ENCODE measurements at places on chromosomes 4 and X.

- DNase-seq = no peak
- no peaks in the 10 kb centered on the region for H3K4me1 ChIP-seq
- H3K4me3 ChIP-seq = no peak overlapping the region
- H3K27ac ChIP-seq = no peak overlapping the region
Observed at GRCh38 chr4:144902614-144903013, 195.4 kb downstream of the ANAPC10 start.

GRCh38 chr4:73453701-73454005 is 17.6 kb downstream of the AFP start:
- no peak overlapping the region for H3K27ac ChIP-seq
- no peak for DNase-seq
- peaks cover 17% of the 10 kb centered on the region for H3K4me1 ChIP-seq
- H3K4me3 ChIP-seq = no peak overlapping the region
- no peaks in the 10 kb centered on the region for H3K36me3 ChIP-seq
- H3K27me3 ChIP-seq = no peaks in the 10 kb centered on the region

DNA sequence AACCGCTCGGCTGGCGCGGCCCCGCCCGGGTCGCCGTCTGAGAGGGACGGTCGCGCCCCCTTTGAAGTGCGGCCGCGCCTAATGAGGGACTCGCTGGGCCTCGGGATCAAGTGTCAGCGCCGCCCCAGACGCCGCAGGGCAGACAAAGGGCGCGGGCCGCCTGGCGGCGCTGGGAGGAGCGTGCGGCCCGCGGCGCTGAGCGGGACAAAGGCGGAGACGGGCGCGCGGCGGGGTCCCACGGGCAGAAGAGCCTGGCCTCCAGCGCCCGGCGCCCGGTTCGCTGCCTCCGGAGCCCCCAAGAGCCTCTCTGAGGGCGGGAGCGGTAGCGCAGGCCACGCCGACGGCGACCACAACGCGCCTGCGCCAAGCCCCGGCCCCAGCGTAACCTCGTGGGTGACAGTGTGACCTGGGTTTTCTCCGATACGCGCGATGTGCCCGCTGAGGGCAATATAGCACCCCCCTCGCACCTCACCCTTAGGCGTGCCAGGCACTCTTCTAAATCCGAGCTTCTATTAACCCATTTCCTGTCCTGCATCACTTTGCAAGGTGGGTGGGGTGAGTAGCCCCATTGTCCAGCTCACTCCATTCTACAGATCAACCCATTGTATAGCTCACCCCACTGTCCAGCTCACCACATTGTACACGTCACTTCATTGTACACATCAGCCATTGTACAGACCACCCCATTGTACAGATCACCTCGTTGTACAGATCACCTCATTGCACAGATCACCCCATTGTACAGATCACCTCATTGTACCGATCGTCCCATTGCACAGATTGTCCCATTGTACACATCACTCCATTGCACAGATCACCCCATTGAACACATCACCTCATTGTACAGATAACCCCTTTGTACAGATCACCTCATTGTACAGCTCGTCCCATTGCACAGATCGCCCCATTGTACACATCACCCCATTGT is 33.7 kb upstream of the STX18 start:
- DNase-seq = peak; percentile 82
- H3K4me3 ChIP-seq = peak overlapping the region; percentile 48
- no peaks in the 10 kb centered on the region for H3K36me3 ChIP-seq
- no peak overlapping the region for H3K27ac ChIP-seq
- peaks cover 11% of the 10 kb centered on the region for H3K4me1 ChIP-seq

DNA sequence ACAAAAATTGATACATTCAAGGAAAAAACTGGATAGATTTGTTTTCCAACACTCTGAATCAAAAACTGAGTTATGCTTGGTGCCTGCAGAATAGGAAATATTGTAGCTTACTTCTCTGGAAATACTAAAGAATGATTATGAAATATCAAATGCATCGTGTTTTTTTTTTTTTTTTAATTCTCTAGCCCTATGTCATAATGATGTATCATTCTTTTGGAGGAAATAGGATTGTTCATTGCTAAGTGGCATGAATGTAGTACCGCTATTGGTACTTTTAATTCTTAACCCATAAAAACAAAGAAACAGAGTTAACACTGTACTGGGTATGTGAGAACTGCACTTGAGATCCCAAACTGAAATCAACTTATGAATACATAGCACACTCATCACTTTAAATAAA is 7.6 kb upstream of the FAM200B start:
- no peaks in the 10 kb centered on the region for H3K27me3 ChIP-seq
- H3K27ac ChIP-seq = no peak overlapping the region
- no peaks in the 10 kb centered on the region for H3K4me1 ChIP-seq
- no peak overlapping the region for H3K4me3 ChIP-seq

DNA sequence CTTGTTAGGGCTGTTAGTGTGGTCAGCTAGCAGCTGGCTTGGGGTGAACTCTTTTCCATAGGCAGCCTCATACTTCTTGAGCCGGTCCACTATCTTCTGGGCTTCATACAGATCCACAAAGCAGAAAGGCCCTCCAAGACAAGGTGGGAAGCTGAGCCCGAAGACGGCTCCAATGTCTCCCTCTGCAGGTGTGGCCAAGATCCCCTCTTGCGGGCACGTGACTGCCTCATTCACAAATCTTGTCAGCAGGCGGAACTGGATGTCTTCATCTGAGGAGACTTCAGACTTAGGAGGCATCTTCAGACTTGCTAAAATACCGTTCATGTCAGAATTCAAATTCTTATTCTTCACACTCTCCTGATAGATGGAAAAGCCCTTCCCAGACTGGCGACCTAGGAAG is 25.3 kb downstream of the CPE start:
- H3K4me3 ChIP-seq = no peak overlapping the region
- DNase-seq = no peak
- no peaks in the 10 kb centered on the region for H3K4me1 ChIP-seq
- H3K27me3 ChIP-seq = peaks cover 4% of the 10 kb centered on the region

DNA sequence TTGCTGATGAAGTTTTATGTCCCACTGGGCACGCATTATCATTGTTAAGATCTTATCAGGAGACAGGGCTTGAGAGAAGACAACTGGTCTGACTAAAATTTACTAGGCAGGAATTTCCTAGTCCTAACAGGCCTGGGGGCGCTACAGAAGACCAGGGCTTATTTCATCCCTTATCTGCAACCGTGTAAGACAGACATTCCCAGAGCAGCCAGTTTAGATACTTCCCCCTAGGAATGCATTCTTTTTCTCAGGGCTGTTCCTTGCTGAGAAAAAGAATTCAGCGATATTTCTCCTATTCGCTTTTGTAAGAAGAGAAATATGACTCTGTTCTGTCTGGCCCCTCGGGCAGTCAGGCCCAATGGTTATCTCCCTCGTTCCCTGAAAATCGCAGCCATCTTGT is 93.8 kb downstream of the TLL1 start:
- no peaks in the 10 kb centered on the region for H3K4me1 ChIP-seq
- no peak overlapping the region for H3K27ac ChIP-seq
- H3K27me3 ChIP-seq = no peaks in the 10 kb centered on the region
- no peak for DNase-seq
- no peak overlapping the region for H3K4me3 ChIP-seq

DNA sequence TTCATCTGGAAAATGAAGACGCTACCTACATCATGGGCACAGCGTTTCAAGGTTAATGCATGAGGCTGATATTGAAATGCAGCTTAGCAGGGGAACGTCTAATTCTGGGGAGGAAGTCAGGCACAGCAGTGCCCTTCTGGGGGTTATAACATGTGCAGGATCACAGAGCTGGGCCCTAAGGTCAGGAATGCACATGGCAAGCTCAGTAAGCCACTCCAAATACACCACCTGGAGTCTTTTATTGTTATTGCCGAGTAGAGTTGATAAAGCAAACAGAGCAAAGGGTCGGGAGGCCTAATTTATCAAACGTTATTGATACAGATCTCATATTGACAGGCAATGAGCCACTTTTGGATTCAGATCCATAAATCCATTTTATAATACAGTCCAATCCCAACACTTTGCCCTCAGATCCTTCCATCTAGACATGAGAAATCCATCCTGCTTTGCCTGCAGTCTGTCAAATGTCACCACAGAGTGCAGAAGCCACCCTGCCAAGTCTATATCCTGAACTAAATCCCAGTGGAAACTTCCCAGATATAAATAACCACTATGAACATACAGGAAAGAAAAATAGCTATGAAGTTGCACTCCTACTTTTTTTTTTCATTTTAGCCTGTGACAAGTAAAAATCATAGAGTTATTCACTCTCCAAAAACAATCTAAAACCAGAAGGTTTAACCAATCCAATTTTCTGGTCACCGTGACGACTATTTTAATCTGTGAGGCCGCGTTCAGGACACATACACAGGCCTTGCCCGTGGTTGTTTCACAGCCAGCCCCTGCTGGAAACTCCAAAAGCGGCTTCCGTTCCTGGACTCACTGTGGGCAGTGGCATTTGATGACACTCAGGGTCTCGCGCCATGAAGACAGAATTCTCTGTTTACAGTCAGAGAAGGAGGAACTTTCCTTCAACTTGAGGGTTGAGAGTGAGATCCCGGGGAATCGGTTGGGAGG is 335.4 kb downstream of the DHX15 start:
- H3K27me3 ChIP-seq = no peaks in the 10 kb centered on the region
- H3K4me1 ChIP-seq = no peaks in the 10 kb centered on the region
- DNase-seq = no peak
- no peak overlapping the region for H3K27ac ChIP-seq
- no peaks in the 10 kb centered on the region for H3K36me3 ChIP-seq

DNA sequence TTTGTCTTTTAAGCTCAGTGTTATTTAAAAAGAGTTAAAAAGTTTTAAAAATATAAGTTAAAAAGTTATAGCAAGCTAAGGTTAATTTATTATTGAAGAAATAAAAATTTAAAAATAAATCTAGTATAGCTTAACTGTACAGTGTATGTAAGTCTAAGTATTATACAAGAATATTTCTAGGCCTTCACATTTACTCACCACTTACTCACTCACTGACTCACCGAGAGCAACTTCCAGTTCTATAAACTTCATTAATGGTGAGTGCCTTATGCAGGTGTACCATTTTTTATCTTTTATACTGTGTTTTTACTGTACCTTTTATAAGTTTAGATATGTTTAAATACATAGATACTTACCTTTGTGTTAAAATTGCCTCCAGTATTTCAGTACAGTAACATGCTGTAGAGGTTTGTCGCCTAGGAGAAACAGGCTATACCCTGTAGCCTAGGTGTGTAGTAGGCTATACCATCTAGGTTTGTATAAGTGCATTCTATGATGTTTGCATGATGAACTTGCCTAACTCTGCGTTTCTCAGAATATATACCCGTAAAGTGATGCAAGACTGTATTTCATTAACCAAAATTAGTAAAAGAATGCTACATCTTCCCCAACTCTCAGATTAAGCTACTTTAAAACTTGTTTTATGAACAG is 202.9 kb downstream of the CFAP299 start:
- H3K27me3 ChIP-seq = no peaks in the 10 kb centered on the region
- no peaks in the 10 kb centered on the region for H3K4me1 ChIP-seq
- no peak overlapping the region for H3K27ac ChIP-seq

DNA sequence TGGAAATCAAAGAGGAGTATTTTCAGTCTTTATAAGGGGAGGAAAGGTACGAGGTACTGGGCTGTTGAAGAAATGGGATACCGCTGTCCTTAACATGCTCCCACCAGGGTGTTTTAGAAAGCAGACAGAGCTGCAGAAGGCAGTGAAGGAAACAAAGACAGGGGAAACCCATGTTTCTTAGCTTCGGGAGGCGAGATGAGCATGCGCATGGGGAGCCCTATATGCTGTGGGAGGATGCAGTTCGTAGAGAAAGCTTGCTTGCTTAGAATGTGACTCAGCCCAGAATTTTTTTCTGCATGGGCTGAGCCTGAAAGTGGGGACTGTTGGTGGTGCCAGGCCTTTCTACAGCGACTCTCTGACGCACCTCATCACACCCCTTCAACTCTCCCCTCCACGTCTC is 28.8 kb upstream of the SCOC start:
- H3K4me3 ChIP-seq = no peak overlapping the region
- no peak for DNase-seq
- H3K27ac ChIP-seq = no peak overlapping the region
- no peaks in the 10 kb centered on the region for H3K4me1 ChIP-seq

DNA sequence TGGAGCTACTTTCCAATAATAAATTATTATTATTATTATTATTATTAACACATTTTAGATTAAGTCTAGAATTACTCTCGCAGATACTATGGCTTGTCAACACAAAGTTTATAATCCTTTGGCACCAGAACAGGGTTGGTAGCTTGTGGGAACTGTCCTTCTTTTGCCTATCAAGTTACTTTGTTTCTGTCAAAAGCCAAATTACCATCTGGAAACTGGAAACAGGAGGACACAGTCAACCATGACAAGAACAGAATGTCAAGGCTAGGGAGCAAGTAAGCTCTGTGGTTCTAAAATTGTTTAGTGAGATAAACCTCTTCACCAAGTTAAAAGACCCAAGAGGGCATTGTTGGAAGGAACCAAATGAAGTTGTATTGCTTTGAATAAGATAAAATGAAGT is 42.5 kb downstream of the DGKK start:
- no peak overlapping the region for H3K4me3 ChIP-seq
- no peaks in the 10 kb centered on the region for H3K27me3 ChIP-seq
- no peak for DNase-seq
- no peaks in the 10 kb centered on the region for H3K36me3 ChIP-seq
- no peak overlapping the region for H3K27ac ChIP-seq

DNA sequence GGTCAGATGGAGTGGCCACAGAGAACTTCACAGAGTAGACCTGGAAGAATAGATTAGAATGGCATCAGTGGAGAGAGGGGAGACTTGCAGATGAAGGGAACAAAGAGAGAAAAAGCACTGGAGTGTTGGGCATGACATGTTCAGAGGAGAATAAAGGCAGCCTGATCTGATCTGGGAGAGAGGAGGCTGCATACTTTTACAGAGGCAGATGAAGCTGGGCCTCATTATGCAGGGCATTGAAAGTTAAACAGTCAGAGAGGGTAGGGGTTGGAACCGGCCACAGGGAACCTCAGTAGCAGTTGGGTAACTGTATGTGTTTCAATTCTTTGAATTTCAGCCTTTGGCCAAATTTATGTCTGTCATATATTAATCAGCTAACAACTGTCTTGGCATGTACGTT is 61.2 kb downstream of the SH3BGRL start:
- no peaks in the 10 kb centered on the region for H3K27me3 ChIP-seq
- H3K4me3 ChIP-seq = no peak overlapping the region
- no peaks in the 10 kb centered on the region for H3K4me1 ChIP-seq

GRCh38 chr4:128663325-128663724 is 146.2 kb upstream of the JADE1 start:
- no peaks in the 10 kb centered on the region for H3K4me1 ChIP-seq
- no peak overlapping the region for H3K4me3 ChIP-seq
- H3K27me3 ChIP-seq = no peaks in the 10 kb centered on the region
- no peaks in the 10 kb centered on the region for H3K36me3 ChIP-seq

DNA sequence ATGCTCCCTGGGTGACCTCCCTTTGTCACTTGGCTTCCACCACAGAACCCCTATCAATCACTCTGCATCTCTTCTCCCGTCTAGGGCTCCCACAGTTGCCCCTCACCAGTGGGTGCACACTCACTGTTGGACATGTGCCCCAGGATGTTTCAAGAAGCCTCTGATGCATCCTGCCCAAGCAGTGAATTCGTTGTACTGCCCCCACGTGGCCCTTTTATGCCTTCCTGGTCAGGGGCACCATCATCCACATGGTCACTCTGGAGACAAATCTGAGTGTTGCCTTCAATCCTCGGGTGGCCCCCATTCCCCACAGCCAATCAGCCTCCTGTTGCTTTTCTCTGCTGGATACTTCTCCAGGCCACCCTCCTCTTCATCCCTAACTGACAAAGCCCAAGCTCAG is 12.2 kb downstream of the ITIH6 start:
- no peaks in the 10 kb centered on the region for H3K27me3 ChIP-seq
- DNase-seq = peak; percentile 9
- no peak overlapping the region for H3K27ac ChIP-seq
- no peaks in the 10 kb centered on the region for H3K36me3 ChIP-seq
- no peak overlapping the region for H3K4me3 ChIP-seq
